ENCODE measurements at places on chromosomes 16 and 17.
A peak's percentile ranks its signal among the peaks of the same experiment; 100 is the strongest.

GRCh38 chr16:51245658-51245995 lies 94.6 kb upstream of the SALL1 start:
- no peak for DNase-seq

DNA sequence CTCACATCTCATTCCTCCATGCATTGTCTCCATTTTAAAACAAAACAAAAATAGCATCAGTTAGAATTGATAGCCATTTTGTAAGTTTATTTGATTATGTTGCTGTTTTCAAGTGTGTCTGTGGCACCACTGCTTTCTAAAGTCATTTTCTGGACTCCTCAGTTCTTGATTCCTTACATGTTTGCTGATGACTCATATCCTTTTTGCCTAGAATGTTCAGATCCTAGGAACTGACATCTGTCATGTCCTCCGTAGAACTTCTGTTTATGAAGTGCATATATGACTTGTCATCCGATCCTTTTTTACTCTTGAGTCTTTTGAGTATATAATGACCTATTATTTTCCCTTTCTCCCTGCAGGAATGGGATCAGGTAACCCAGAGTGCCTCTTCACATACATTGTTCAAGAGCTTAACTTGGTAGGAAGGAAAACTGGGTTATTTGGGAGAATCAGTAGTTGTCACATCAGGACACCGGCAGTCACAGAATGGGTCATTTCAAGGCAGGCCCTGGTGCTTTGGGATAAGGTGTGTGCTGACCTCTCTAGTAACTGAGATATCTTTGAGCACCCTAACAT lies 69.2 kb downstream of the MAP2K4 start:
- no peak for DNase-seq

GRCh38 chr16:84013787-84014569 lies 28.6 kb downstream of the SLC38A8 start:
- DNase-seq = peak; percentile 6

- DNase-seq = no peak
Measured at GRCh38 chr16:83886199-83886971, 12.5 kb upstream of the MLYCD start.

- no peak for DNase-seq
Measured at GRCh38 chr16:85536073-85536410, 77.1 kb upstream of the GSE1 start.

DNA sequence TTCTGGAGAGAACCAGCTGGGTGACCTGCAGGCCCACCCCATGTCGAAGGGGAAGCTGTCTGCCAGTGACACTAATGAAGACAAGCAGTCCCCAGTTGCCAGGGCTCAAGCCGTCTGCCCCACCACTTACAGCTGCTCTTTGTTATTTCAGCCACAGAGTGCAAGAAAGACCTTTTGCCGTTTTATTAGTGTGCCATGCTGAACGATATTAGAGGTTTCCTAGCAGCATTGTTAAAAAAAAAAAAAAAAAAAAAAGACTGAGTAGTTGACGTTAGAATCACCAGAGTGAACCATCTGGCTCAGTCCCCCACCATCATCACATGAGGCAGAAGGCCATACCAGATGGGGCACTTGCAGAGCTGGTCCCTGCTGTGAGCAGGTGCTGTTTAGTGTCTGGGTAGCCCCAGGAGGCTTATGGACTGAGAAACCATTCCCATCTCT lies 26.5 kb upstream of the SLC39A11 start:
- DNase-seq = no peak

DNA sequence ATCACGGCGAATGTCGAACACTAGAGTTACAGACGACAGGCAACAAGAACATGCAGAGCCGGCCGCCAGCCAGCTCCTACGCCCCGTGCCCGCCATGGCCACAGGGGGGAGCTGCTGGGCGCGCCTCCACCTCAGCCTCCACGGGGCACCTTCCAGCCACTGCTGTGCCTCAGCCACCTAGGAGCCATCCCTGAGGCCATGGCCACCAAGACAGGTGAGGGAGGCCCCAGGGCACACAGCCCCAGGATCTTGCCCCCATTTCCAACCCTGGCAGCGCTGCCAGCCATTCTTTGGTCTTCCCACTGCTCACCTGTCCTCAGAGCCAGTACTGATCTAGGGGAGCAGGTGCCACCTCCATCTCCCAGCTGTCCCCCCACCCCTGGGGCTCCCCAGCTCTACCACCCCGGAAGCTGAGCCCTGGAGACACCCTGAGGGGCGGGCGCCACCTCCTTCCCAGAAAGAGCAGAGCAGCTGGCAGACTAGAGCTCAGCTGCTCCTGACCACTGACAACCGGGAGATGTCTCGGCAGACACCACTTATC lies 11.8 kb downstream of the GNPTG start:
- peak; percentile 49 for DNase-seq

GRCh38 chr16:68910051-68910450 lies 66.7 kb downstream of the TANGO6 start:
- DNase-seq = no peak

GRCh38 chr16:80691111-80691741 lies 113.2 kb downstream of the CDYL2 start:
- DNase-seq = no peak
